ENCODE measurements at places on chromosomes 1 and 21. TPM values are rescaled to one million over a fixed set of nuclear protein-coding genes. Genes with fewer than 3 reads are reported as not detected.

Gene PLEKHN1
- total RNA-seq = 1.4 TPM

Gene SPATA46
- total RNA-seq = not detected

Gene GUCA2B
- total RNA-seq = not detected

Gene ADAMTS5
- not detected for total RNA-seq

Gene RIMKLA
- not detected for total RNA-seq

Gene ZNF670
- 6.1 TPM for total RNA-seq

Gene RGS18
- total RNA-seq = not detected

Gene PRKACB
- total RNA-seq = 33.0 TPM

Gene FAM151A
- not detected for total RNA-seq

Gene SPRR2F
- total RNA-seq = not detected

Gene AURKAIP1
- 91.5 TPM for total RNA-seq

Gene CAPN8
- not detected for total RNA-seq

Gene UTS2
- total RNA-seq = 5.9 TPM

Gene LDLRAP1
- 10.8 TPM for total RNA-seq

Gene GPR25
- 0.86 TPM for total RNA-seq

Gene RNF186
- total RNA-seq = not detected

DNA sequence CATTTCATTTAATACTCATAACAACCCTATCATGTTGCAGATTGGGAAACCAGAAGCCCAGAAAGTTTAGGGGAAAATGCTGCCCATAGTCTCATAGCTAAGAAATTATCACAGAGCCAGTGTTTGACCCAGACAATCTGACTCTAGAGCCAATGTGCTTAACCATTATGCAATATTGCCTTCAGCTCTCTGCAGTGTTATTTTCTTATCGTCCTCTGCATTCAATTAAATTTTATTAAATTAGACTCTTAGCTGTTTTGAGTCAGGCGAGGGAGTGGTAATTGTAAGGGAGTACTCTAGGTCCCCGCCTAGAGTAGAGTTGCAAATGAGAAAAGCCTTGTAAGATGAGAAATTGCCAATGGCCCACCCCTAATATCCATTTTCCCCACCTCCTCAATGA is 191.1 kb downstream of the TTLL7 start:
- H3K27ac ChIP-seq = no peak overlapping the region
- H3K4me3 ChIP-seq = no peak overlapping the region
- DNase-seq = no peak
- no peaks in the 10 kb centered on the region for H3K27me3 ChIP-seq

DNA sequence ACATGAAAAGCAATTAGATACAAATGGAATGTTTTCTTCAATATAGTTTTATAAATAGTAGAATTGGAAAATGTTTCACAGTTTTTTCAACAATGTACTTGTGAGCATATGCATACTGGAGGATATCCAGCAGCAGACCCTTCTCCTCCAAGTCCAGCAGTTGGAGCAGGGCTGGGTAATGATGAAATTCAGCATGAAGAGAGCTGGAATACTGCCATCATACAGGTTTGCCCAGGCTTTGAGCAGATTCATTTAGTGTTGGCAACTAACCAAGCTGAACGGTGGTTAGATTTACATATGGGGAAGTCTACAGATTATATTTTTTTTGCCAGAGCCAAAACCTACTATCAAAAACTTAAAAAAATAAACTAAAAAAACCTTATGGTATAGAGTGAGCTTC is 38.3 kb downstream of the WDR3 start:
- H3K4me3 ChIP-seq = no peak overlapping the region
- no peak overlapping the region for H3K27ac ChIP-seq
- no peak for DNase-seq
- no peaks in the 10 kb centered on the region for H3K27me3 ChIP-seq
- peaks cover 11% of the 10 kb centered on the region for H3K4me1 ChIP-seq

GRCh38 chr21:44455524-44456213 is 359 bp downstream of the LRRC3 start:
- H3K4me1 ChIP-seq = peaks cover 2% of the 10 kb centered on the region
- no peak for DNase-seq
- no peaks in the 10 kb centered on the region for H3K36me3 ChIP-seq
- H3K27me3 ChIP-seq = peaks cover 1% of the 10 kb centered on the region

- DNase-seq = peak; percentile 21
- no peak overlapping the region for H3K27ac ChIP-seq
- no peaks in the 10 kb centered on the region for H3K4me1 ChIP-seq
These were observed 154.4 kb downstream of the OMA1 start for GRCh38 chr1:58392083-58392482.

- no peak overlapping the region for H3K4me3 ChIP-seq
- H3K4me1 ChIP-seq = peaks cover 25% of the 10 kb centered on the region
- no peaks in the 10 kb centered on the region for H3K27me3 ChIP-seq
- no peak overlapping the region for H3K27ac ChIP-seq
These were observed 18.9 kb downstream of the TAF1A start for GRCh38 chr1:222570837-222571236.

GRCh38 chr1:109923131-109923945 is 12.7 kb downstream of the CSF1 start:
- H3K27ac ChIP-seq = no peak overlapping the region
- no peaks in the 10 kb centered on the region for H3K4me1 ChIP-seq
- H3K27me3 ChIP-seq = peaks cover under 1% of the 10 kb centered on the region

- no peak overlapping the region for H3K4me3 ChIP-seq
- peaks cover 2% of the 10 kb centered on the region for H3K27me3 ChIP-seq
- no peak overlapping the region for H3K27ac ChIP-seq
- no peaks in the 10 kb centered on the region for H3K36me3 ChIP-seq
These were observed 115.6 kb upstream of the NGF start for GRCh38 chr1:115453666-115454065.

DNA sequence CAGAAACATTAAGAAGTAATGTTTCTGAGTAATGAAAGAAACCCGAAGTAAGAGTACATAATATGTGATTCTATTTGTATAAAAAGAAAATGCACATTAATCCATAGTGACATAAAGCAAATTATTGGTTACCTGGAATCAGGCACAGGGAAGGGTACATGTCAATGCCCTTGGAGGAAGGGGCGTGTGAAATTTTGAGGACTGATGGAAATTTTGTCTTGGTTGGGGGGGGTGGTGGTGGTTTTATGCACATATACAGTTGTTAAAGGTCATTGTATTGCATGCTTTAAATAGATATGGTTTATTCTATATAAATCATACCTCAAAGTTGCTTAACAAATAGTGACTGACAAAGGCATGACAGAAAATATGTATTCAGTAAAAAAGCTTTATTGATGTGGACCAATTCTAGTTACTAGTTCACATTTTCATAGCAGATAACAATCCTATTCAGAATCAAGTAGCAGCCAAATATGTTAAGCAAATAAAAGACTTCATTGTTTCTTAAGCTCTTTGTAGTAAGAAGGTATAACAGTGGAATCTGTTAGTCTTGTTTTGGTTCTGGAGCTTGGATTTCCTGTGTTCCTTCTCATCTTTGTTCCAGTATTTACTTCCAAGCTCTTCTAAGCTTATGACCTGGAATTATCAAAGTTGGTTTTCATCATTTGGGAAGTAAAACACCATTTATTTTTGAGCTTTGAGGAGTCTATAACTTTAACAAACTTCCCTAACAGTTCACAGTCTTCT is 15.1 kb downstream of the BACH1 start:
- H3K27me3 ChIP-seq = no peaks in the 10 kb centered on the region
- no peak for DNase-seq
- no peak overlapping the region for H3K27ac ChIP-seq
- peaks cover 83% of the 10 kb centered on the region for H3K4me1 ChIP-seq

DNA sequence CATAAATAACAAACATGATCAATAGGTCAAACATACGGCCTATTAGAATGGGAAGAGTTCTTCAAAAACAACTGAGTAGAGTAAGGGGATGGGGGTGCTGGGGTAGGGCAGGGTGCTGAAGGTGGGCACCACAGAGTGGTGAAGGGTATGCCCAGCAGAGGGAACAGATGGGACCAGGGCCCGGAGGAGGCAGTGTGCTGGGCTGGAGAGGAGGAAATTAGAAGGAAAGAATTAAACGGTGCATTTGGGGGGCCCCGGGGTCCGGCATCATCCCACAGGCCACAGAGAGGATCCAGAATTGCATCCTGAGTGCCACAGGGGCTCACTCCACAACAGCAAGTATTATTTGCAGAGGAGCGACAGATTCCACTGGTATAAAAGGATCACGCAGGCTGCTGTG is 94.5 kb downstream of the GLIS1 start:
- DNase-seq = no peak
- H3K4me1 ChIP-seq = no peaks in the 10 kb centered on the region
- no peak overlapping the region for H3K27ac ChIP-seq
- peaks cover 7% of the 10 kb centered on the region for H3K27me3 ChIP-seq
- H3K4me3 ChIP-seq = no peak overlapping the region

- no peak overlapping the region for H3K4me3 ChIP-seq
- H3K36me3 ChIP-seq = peaks cover 4% of the 10 kb centered on the region
- no peaks in the 10 kb centered on the region for H3K27me3 ChIP-seq
- H3K27ac ChIP-seq = peak overlapping the region; percentile 8
These were observed 3.4 kb downstream of the SOAT1 start for GRCh38 chr1:179297105-179297378.

GRCh38 chr1:147821883-147822282 is 61.5 kb upstream of the GJA5 start:
- H3K36me3 ChIP-seq = no peaks in the 10 kb centered on the region
- no peak overlapping the region for H3K4me3 ChIP-seq
- DNase-seq = no peak
- no peaks in the 10 kb centered on the region for H3K4me1 ChIP-seq
- no peak overlapping the region for H3K27ac ChIP-seq

- no peak overlapping the region for H3K27ac ChIP-seq
- DNase-seq = no peak
- H3K36me3 ChIP-seq = no peaks in the 10 kb centered on the region
- H3K27me3 ChIP-seq = no peaks in the 10 kb centered on the region
These were observed 30.9 kb downstream of the LPAR3 start for GRCh38 chr1:84861988-84862644.

GRCh38 chr1:46303872-46304326 is 401 bp downstream of the UQCRH start:
- peaks cover 66% of the 10 kb centered on the region for H3K4me1 ChIP-seq
- peak overlapping the region; percentile 99 for H3K4me3 ChIP-seq
- H3K27ac ChIP-seq = peak overlapping the region; percentile 97
- H3K27me3 ChIP-seq = no peaks in the 10 kb centered on the region
- peaks cover 30% of the 10 kb centered on the region for H3K36me3 ChIP-seq
- no peak for DNase-seq

- DNase-seq = no peak
- peaks cover 2% of the 10 kb centered on the region for H3K27me3 ChIP-seq
- H3K36me3 ChIP-seq = no peaks in the 10 kb centered on the region
- H3K4me3 ChIP-seq = no peak overlapping the region
- H3K4me1 ChIP-seq = no peaks in the 10 kb centered on the region
- no peak overlapping the region for H3K27ac ChIP-seq
These were observed 196.3 kb upstream of the FOXD3 start for GRCh38 chr1:63126104-63126503.

- no peaks in the 10 kb centered on the region for H3K4me1 ChIP-seq
- no peak overlapping the region for H3K27ac ChIP-seq
- H3K4me3 ChIP-seq = no peak overlapping the region
- H3K27me3 ChIP-seq = no peaks in the 10 kb centered on the region
These were observed 64.2 kb downstream of the GPR137B start for GRCh38 chr1:236206548-236206947.

- no peaks in the 10 kb centered on the region for H3K27me3 ChIP-seq
- DNase-seq = no peak
- H3K4me1 ChIP-seq = peaks cover 69% of the 10 kb centered on the region
- peak overlapping the region; percentile 95 for H3K27ac ChIP-seq
These were observed 145.0 kb downstream of the DHRS3 start for GRCh38 chr1:12472798-12473551.

- H3K4me1 ChIP-seq = no peaks in the 10 kb centered on the region
- H3K36me3 ChIP-seq = no peaks in the 10 kb centered on the region
- no peak overlapping the region for H3K4me3 ChIP-seq
- H3K27ac ChIP-seq = no peak overlapping the region
- no peak for DNase-seq
These were observed 15.3 kb upstream of the SHCBP1L start for GRCh38 chr1:182968151-182968741.

DNA sequence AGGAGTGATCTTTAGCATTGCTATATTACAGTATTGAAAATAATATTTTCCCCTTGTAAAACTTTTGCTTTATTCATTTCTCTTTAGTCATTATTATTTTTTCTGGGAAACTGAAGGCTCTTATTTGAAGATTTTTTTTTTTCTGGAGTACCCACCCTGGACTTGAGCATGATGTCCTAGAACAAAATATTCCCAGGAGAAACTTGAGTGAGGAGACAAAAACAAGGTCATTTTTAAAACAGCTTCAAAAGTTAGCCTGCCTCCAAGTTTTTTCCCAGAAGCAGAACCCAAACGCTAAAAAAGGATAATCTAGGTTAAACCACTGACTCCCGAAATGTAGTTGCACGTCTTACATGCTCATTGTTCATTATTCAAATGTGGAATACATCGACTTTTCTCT is 160.2 kb upstream of the KCTD3 start:
- no peak overlapping the region for H3K27ac ChIP-seq
- H3K4me1 ChIP-seq = no peaks in the 10 kb centered on the region
- no peak overlapping the region for H3K4me3 ChIP-seq
- no peaks in the 10 kb centered on the region for H3K36me3 ChIP-seq
- no peak for DNase-seq
- H3K27me3 ChIP-seq = no peaks in the 10 kb centered on the region

DNA sequence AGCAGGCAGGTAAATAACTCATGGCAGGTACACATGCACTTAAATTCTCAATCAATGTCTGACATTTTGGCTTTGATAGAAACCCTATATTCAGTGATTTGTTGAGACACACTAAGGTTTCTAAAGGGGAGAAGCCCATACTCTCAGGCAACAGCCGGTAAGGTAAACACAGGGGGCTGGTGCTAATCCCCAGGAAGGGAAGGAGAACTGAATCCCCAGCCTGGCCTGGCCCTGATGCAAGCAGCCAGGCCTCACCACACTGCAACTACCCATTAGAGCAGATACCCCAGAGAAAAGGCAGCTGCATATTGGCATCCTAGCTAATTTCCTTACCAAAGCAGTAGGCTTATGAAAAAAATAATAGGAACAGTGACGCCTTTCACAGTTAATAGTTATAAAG is 116.5 kb upstream of the LRRC7 start:
- no peaks in the 10 kb centered on the region for H3K36me3 ChIP-seq
- no peak for DNase-seq
- no peak overlapping the region for H3K4me3 ChIP-seq

DNA sequence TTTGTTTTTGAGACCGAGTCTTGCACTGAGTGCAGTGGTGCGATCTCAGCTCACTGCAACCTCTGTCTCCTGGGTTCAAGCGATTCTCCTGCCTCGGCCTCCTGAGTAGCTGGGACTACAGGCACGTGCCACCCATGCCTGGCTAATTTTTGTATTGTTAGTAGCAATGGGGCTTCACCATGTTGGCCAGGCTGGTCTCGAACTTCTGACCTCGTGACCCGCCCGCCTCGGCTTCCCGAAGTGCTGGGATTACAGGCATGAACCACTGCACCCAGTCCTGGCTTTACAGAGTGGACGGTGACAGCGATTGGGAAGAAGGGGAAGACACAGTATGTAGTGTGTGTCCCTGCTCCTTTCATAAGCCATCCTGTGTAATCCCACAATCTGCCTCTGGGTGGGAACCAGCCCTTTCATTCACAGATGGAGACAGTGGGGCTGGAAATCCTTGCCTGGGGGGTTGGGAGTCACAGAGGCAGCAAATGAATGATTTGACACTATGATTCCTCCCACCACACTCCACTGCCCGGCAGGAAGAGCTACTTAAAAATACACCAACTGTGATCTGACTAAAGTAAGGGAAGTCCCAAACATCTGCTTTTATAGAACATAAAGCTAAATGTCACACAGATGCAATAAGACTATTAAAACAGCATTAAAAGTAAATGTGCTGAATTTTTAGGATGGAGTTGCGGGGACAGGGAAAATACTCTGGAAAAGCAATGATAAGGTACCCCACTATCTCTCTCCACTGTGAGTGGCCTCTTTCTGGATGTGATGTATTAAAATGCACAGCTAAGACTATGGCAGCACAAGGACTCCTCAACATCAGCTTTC is 4.5 kb downstream of the PARP1 start:
- H3K36me3 ChIP-seq = peaks cover 56% of the 10 kb centered on the region
- DNase-seq = no peak
- peak overlapping the region; percentile 98 for H3K4me3 ChIP-seq
- no peaks in the 10 kb centered on the region for H3K27me3 ChIP-seq
- H3K27ac ChIP-seq = peak overlapping the region; percentile 96
